ENCODE measurements at places on chromosomes 16 and 17. TPM values are rescaled to one million over a fixed set of nuclear protein-coding genes. Genes with fewer than 3 reads are reported as not detected.

Gene ANKS4B
- total RNA-seq = not detected

Gene AXIN2
- 0.66 TPM for total RNA-seq

Gene WIPI1
- 9.8 TPM for total RNA-seq

Gene KRTAP4-6
- not detected for total RNA-seq

Data from A549 treated with Hydrocortisone at 1 μM for 4 hours (cell line).